ENCODE measurements at places on chromosomes 3 and 15. TPM values are rescaled to one million over a fixed set of nuclear protein-coding genes. Genes with fewer than 3 reads are reported as not detected.
A peak's percentile ranks its signal among the peaks of the same experiment; 100 is the strongest.

- H3K4me3 ChIP-seq: no peak overlapping the region
- H3K36me3 ChIP-seq: peaks cover 30% of the 10 kb centered on the region
- peak overlapping the region; percentile 18 for H3K27ac ChIP-seq
- H3K4me1 ChIP-seq: peaks cover 8% of the 10 kb centered on the region
- no peaks in the 10 kb centered on the region for H3K27me3 ChIP-seq
These were observed 122.8 kb downstream of the GHSR start for GRCh38 chr3:172325461-172325860.

The CD200 gene
- total RNA-seq: 5.1 TPM

The GOLGA6D gene
- total RNA-seq: not detected

DNA sequence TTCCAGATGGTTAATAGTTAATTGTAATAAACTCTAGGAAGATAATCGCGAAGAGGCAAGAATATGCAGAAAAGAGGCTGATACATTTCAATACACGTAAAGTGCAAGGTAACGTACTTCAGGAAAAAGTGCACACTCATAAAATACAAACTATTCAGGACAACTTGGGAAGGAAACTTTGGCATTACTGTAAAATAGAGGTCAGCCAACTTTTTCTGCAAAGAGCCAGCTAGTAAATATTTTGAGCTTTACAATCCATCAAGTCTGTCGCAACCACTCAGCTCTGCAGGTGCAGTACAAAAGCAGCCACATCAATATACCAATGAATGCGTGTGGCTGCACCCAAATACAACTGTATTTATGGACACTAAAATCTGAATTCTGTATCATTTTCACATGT is 51.6 kb upstream of the THUMPD3 start:
- no peak for ATAC-seq
- H3K27me3 ChIP-seq: peaks cover 8% of the 10 kb centered on the region
- no peaks in the 10 kb centered on the region for H3K36me3 ChIP-seq
- H3K4me1 ChIP-seq: no peaks in the 10 kb centered on the region

The DISP2 gene
- 1.6 TPM for total RNA-seq

DNA sequence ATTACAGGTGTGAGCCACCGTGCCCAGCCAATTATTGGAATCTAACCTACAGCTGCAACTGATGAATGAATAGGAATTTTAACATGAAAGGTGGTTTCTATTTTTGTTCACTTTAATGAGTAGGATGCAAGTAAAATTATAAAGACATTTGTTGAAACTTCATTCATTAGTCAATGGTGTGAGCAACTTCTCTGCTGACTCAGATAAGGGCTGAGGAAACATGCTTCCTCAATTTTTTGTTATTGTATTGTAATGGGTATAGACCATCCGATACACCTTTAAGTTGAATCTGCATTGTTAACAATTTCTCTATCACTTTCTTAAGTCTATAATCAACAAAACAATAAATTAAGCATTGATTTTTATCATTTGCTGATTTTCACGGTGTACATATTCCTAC is 127.8 kb downstream of the STAG1 start:
- no peaks in the 10 kb centered on the region for H3K27me3 ChIP-seq
- ATAC-seq: no peak
- H3K4me3 ChIP-seq: no peak overlapping the region
- peaks cover 55% of the 10 kb centered on the region for H3K36me3 ChIP-seq
- H3K27ac ChIP-seq: no peak overlapping the region
- H3K4me1 ChIP-seq: peaks cover 20% of the 10 kb centered on the region

DNA sequence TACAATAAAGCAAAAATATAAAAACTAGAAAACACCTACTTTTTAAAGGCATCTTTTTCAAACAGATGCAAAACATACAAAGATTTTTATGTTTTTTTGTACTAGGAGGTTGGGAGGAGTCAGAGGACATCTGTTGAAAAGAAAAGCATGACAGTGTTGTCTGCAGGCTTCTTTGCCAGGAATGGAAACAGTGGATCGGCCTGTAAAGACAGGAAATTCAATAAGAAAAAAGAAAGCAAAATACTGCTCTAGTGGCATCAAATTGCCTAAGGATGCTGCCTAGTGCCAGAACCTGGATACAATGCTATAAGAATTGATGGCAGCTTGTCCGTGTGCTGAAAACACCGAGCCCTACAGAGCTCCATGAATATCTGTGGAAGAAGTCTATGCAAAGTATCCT is 69.9 kb downstream of the TBC1D5 start:
- no peaks in the 10 kb centered on the region for H3K27me3 ChIP-seq
- H3K4me1 ChIP-seq: peaks cover 5% of the 10 kb centered on the region
- H3K4me3 ChIP-seq: no peak overlapping the region
- H3K36me3 ChIP-seq: peaks cover 12% of the 10 kb centered on the region
- no peak for ATAC-seq

DNA sequence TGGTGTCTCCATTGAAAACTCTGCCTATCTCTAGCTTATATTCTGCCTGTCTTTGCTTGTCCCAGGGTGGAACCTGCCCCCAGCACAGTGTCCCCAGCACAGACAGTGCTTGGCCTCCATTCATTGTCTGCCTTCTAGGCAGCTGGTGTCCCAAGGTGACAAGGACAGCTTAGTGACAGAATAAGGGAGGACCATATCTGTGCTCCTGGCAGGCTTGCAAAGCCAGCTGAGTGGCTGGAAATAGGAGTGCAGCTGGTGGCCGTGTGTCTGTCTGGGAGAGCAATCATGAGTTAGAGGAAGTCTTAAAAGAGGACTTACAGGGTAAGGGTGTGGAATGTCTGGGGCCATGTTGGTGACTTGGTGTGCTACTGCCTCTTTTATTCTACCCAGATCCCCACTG is 33.4 kb downstream of the SCN5A start:
- peaks cover 5% of the 10 kb centered on the region for H3K27me3 ChIP-seq
- ATAC-seq: no peak

DNA sequence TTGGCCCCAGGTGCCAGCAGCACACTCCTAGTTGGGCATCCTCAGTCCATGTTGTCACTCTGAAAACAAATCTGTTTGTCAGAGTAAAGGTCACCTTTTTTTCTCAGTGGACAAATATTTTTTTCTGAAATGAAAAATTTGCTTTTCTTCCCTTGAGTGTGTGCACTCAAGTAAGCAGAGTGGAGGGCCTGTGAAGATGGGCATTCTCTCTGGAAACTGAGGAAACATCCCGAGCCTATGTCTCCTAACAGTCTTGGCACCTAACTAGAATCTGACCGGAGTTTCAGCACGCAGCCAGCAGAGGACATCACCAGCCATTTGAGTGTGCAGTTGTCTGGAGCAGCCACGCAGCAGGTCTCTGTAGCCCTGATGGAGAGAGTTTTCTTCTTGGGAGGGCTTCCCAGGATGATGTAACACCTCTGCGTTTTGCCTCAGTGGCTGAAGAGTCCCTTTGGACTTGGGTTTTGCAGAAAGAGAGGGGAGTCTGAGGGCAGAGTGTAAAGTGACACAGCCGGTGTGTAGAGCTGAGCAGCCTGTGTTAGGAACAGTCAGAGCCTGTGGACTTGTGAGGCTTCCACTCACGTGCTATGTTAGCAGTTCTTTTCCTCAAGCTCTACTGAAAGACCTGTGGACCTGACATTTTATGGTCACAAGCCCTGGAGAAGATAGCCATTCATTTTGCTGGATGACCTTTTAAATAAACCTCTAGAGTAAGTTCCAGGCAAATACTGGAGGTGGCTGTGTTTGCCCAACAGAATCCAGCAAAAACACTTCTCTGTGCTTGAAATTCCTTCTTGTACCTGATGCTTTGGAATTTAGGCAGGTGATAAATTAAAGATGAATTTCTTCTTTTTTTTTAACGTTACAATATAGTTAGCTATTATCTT is 51.6 kb downstream of the ABHD2 start:
- H3K4me3 ChIP-seq: no peak overlapping the region
- peak overlapping the region; percentile 46 for H3K27ac ChIP-seq
- peaks cover 31% of the 10 kb centered on the region for H3K36me3 ChIP-seq
- no peak for ATAC-seq
- no peaks in the 10 kb centered on the region for H3K27me3 ChIP-seq
- peaks cover 10% of the 10 kb centered on the region for H3K4me1 ChIP-seq

The RCN2 gene
- 27.5 TPM for total RNA-seq

GRCh38 chr15:95644100-95644875 is 686.2 kb upstream of the NR2F2 start:
- H3K27me3 ChIP-seq: no peaks in the 10 kb centered on the region
- no peaks in the 10 kb centered on the region for H3K4me1 ChIP-seq
- H3K36me3 ChIP-seq: no peaks in the 10 kb centered on the region
- no peak overlapping the region for H3K27ac ChIP-seq
- no peak for ATAC-seq

DNA sequence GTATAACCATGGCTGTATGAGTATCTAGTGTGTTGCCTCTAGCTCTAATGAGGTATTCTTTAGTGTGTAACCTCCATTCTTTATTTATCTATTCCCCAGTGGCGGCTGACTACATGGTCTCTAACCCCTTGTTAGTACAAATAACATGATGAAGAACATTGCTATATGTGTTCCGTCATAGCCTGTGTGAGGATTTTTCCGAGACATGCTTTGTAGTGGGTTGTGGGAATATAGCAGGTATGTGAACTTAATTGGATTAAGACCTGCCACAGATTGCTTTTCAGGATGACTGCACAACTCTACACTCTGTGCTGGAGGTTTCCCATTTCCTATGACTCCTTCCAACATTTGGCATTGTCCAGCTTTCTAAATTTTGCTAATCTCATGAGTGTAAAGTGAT is 563.4 kb downstream of the ROBO1 start:
- H3K36me3 ChIP-seq: no peaks in the 10 kb centered on the region
- no peaks in the 10 kb centered on the region for H3K27me3 ChIP-seq
- no peak overlapping the region for H3K4me3 ChIP-seq
- no peak overlapping the region for H3K27ac ChIP-seq
- no peak for ATAC-seq
- no peaks in the 10 kb centered on the region for H3K4me1 ChIP-seq

GRCh38 chr15:42056934-42057798 is 36.3 kb upstream of the PLA2G4E start:
- no peaks in the 10 kb centered on the region for H3K36me3 ChIP-seq
- peak overlapping the region; percentile 72 for H3K4me3 ChIP-seq
- peak overlapping the region; percentile 54 for H3K27ac ChIP-seq
- H3K27me3 ChIP-seq: peaks cover 24% of the 10 kb centered on the region

DNA sequence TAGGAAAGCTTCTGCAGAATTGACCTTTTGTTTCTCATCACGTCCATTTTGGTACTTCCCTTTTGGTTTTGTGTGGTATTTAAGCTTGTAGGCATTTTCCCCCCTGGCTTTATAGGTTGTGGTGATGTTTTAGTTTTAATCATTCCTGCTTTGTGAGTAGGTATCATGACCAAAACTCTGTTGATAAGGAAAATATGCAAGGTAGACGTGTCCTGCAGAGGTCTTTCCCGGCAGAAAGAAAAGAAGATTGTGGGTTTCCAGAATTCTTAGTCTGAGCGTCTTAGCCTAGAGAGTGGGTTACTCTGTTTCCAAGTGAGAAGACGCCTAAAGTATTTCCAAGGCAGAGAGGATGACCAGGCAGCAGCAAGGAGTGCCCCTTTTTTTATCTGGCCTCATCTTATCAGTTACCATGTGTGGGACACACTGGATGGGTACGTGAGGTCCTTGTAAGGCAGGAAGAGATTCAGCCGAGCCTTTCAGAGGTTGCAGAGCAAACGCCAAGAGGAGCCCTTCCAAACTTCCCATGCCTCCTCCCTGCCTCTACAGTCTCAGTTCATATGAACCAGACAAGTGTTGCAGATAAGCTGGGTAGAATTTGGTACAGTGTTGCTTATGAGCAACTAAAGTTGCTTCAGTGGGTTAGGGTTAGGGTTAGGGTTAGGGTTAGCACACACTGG is 58.8 kb downstream of the ARNT2 start:
- no peaks in the 10 kb centered on the region for H3K4me1 ChIP-seq
- H3K4me3 ChIP-seq: no peak overlapping the region
- no peak overlapping the region for H3K27ac ChIP-seq
- H3K27me3 ChIP-seq: peaks cover 5% of the 10 kb centered on the region
- no peaks in the 10 kb centered on the region for H3K36me3 ChIP-seq

The DUOXA2 gene
- 0.13 TPM for total RNA-seq

The ABCC5 gene
- total RNA-seq: 9.1 TPM

The CFAP20DC gene
- 6.2 TPM for total RNA-seq

DNA sequence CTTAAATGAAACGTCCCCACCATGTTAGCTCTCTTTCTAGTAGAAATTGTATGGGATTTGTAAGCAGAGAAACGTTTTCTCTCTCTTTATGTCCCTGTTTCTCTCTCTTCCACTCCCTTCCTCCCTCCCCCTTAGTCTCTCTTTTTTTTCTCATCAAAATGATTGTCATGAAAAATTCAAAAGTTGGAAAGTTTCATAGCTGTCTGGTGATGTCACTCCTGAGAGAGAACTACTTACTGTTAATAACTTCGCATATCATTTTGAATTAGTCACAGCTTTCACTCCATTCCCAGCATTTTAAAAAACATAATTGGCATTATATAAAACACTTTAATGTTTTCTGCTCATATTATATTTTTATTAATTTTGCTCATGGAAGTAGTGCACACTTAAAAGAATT is 331.1 kb downstream of the C3orf38 start:
- no peaks in the 10 kb centered on the region for H3K4me1 ChIP-seq
- no peak overlapping the region for H3K27ac ChIP-seq
- no peak for ATAC-seq
- no peak overlapping the region for H3K4me3 ChIP-seq
- no peaks in the 10 kb centered on the region for H3K36me3 ChIP-seq
- no peaks in the 10 kb centered on the region for H3K27me3 ChIP-seq

DNA sequence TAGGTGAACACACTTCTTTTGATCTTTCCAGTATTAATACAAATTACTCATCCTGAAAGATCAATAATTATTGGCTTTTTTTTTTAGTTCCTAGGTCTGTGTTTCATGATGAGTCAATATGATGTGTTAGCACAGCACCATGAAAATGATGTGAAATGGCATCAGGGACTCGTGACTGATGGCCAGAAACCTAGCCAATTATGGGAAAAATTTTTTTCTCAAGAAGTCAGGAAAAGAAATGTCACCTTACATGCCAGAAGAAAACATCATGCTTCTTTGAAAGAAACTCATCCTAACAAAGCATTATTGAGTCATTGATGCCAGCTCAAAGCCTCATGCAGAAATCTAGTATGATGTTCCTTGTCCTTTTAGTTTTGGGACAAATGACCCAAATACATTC is 468.3 kb upstream of the CBLB start:
- peak overlapping the region; percentile 98 for H3K27ac ChIP-seq
- peaks cover 12% of the 10 kb centered on the region for H3K36me3 ChIP-seq
- peak overlapping the region; percentile 88 for H3K4me3 ChIP-seq
- ATAC-seq: peak; percentile 11

The ANKUB1 gene
- not detected for total RNA-seq

- no peak overlapping the region for H3K4me3 ChIP-seq
- peaks cover 29% of the 10 kb centered on the region for H3K4me1 ChIP-seq
These were observed 5.2 kb downstream of the FAM162A start for GRCh38 chr3:122389197-122389596.

GRCh38 chr3:15451216-15452113 is 24.1 kb downstream of the EAF1 start:
- H3K27ac ChIP-seq: no peak overlapping the region
- no peaks in the 10 kb centered on the region for H3K4me1 ChIP-seq
- H3K27me3 ChIP-seq: no peaks in the 10 kb centered on the region
- H3K4me3 ChIP-seq: no peak overlapping the region

DNA sequence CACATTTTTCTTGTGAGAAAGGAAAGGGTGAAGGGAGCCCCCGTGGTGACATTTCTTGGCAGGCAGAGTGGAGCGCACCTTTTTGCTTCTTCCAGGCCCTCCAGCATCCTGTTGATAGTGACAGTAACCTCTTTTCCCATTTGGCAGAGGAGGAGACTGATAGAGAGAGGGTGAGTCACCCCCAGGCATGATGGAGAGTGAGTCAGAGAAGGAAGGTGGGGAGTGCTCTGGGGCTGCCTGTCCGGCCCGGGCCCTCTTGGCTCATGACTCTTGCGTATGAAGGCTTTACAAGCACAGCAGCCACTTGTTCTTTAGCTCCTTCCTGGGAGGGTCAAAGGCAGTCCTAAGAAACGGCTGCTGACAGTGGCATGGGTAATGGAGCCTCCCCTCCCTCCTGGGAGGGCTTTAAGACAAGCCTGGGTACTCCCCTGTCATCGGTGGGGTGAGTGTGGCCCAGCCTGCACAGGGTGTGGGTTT is 16.0 kb downstream of the ANKRD63 start:
- H3K4me3 ChIP-seq: no peak overlapping the region
- ATAC-seq: peak; percentile 78
- H3K27me3 ChIP-seq: no peaks in the 10 kb centered on the region
- H3K4me1 ChIP-seq: no peaks in the 10 kb centered on the region

Data from activated T-helper 17 cell treated with anti-CD3 and anti-CD28 coated beads, Interleukin-2, amount 50 U/mL, for 72 hours (primary cell).